ENCODE measurements at places on chromosomes 2 and 18.

- DNase-seq: no peak
Observed at GRCh38 chr2:8600456-8600855, 81.4 kb upstream of the ID2 start.

DNA sequence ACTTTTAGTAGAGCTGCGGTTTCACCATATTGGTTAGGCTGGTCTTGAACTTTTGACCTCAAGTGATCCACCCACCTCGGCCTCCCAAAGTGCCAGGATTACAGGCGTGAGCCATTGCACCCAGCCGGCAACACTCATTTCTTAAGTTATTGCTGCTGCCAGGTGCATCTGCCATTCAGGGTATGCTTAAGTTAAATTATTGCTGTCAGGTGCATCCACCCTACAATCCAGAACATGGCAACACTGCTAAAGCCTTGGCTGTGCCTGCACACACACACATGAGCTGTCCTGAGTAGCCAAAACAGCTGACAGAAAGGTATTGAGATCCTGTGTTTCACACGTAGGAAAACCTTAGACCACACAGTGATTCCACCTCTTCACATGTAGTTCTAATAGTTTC lies 148.2 kb downstream of the FAM161A start:
- DNase-seq: peak; percentile 59

DNA sequence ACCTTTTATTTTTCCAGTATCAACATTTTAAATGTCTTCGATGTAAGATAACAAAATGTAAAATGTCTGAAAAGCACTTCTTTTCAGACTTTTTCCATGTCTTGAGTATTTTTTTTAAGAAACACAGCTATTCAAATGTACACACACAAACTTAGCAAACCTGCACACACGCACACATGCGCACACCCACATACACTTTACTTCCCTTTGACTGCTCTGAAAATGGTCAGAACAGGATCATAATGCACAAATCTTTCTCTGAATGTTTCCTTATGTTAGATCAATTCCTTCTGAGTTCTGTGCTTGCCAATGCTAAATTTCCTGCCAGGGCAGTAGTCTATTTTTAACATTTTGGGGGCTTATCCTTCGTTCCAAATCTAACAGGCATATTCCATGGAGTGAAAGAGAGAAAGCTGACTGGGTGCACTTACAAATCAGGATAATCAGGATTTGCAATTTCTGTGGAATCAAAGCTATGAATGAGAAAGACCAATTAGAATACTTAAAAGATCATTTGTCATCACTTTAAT lies 136.3 kb downstream of the ZEB2 start:
- no peak for DNase-seq

DNA sequence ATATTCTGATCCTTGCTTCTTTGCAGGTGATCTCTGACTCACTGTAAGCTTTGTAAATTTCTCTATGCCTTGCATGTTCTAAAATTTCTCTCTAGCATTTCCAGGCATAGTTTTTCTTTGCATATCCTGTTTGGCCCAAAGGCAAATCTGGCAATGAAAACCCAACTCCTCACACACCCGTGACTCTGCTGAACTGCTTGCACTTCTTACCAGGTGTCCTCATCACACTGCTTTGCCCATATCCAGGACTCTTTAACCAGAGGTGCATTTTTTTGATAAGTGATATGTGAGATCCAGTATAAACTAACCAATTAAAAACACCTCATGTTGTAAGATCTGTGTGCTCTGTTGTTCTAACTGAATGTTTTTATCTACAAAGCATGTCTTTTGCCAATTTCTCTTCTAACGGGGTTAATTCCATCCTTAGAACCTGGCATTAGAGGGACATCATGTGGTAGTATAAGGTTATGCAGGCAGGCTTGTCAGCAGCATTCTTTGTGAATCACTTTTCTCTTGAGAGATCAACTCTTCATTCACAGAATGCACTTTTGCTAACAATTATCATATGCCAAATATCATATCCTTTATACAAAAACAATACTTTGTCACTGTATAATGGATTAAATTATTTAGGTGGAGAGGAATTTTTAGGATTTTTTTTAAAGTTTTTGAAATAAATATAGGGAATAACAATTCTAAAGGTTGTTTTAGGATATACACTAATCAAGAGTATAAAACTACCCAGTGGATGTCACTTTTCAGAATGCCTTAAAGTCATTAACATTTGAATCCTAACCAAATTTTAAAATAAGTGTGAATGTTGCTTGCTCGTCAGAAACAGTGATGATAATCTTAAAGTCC lies 20.8 kb upstream of the TMX3 start:
- no peak for DNase-seq

GRCh38 chr2:24816404-24816803 lies 23.2 kb downstream of the CENPO start:
- DNase-seq: no peak

DNA sequence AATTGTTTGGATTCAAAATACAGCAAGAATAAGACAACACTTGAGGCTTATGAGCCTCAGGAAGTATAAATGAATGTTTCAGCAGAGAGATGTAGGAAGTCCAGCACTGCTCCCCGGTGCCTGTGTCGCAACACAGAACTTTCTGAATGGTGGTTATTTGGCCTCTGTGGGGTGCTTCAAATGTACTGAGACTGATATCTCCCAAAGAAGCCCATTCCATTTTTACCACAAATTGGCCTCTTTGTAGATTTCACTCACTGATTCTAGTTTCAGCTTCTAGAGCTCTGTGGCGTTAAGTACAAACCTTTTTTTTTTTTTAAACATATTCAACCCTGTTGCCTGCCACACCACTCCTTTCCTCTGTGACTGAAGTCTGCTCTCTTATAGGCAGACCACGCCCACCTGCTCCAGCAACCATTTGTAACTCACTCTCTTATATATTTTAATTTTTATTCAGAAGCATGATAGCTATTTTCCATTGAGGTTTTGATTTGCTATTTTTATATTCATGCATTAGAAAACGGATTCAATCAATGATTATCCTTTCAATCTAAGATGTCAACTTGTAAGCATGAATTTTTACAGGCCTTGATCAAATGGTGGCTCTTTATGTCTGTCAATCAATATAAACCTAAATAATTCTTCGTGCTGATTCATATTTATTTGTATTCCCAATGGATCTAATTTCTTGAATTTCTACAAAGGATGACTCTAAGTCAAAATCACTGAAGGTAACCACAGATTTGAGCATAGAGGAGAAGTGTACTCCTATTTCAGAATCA lies 277.1 kb upstream of the CCDC68 start:
- DNase-seq: no peak

GRCh38 chr18:64405161-64405560 lies 256.3 kb upstream of the LINC00305 start:
- no peak for DNase-seq

- DNase-seq: no peak
Observed at GRCh38 chr18:33184175-33184574, 256.3 kb downstream of the CCDC178 start.
